ENCODE measurements at places on chromosomes 12 and 14. TPM values are rescaled to one million over a fixed set of nuclear protein-coding genes. Genes with fewer than 3 reads are reported as not detected.

The RNF212B gene
- not detected for polyA plus RNA-seq

The MEG3 gene
- 5,041 TPM for polyA plus RNA-seq

The OLR1 gene
- 0.87 TPM for polyA plus RNA-seq

The PRICKLE1 gene
- 24.5 TPM for polyA plus RNA-seq

The WSCD2 gene
- polyA plus RNA-seq: 1.9 TPM

GRCh38 chr12:96295532-96296160 lies 101.5 kb downstream of the ELK3 start:
- no peak for DNase-seq

GRCh38 chr12:99153293-99153692 lies 494.3 kb upstream of the GARIN6 start:
- DNase-seq: no peak

GRCh38 chr12:116183741-116184141 lies 93.8 kb downstream of the MED13L start:
- no peak for DNase-seq

- DNase-seq: no peak
Measured at GRCh38 chr12:53244337-53244736, 12.3 kb upstream of the RARG start.

DNA sequence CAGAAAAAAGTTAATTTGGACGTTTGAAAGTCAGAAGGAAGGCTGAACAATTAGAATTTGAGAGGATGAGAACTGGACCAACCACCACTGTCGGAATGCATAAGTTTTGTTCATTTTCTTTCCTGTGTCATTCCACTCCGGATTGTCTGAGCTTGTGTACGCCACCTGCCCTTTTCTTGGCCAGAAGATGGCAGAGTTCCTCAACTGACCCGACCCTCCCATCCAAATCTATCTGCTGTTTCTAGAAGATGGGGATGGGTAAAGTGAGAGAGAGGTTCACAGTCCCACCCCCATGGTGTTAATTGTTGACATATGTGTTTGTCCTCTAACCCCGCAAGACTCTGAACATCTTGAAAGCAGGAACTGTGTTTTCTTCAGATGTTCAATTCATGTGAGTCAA lies 388.0 kb downstream of the VRK1 start:
- no peak for DNase-seq

- DNase-seq: peak; percentile 69
Measured at GRCh38 chr12:122499991-122500684, 594 bp downstream of the ZCCHC8 start.

DNA sequence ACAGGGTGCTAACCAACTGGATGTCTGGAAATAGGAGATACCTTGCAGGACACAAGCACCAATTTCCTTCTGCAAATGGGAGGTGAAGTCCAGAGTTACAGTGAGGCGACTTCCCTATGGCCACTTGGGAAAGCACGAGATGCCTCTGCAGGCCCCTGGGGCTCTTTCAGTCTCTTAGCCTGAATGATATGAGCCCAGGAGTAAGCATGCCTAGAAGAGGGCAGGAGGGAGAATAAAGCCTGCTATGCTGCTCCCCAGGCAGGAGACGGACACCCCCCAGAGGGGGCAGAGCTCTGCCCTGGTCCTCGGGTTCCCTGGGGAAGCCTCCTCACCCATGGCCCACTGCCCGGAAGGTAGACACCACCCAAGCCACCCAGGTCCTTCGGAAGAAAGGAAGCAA lies 105.1 kb downstream of the GCH1 start:
- DNase-seq: no peak

DNA sequence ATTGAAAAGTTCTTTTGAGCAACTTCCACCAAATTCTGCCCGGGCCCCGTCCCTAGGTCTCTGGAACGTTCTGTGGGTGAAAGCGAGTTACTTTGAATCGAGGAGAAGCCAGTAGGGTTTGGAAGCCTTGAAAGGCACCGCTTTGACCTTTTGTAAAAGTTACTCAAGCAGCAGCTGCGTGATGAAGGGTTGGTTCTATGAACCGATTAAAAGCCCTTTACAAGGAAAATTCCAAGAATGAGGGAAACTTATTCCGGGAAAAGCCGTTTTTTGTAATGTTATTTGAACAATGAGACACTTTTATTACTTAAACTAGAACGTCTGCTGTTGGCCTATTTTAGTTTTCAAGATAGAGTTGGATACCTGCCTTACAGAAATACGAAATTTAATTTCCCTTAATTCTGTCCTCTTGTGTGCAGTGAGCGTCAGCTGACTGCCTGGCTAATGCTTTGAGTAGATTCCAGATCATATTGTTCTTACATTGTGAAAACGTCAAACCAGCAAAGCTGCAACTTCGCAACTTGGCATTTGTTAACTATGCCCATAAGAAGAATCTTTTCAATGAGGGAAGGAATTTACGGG lies 906 bp downstream of the LARP4 start:
- DNase-seq: peak; percentile 32

GRCh38 chr14:88037325-88037724 lies 32.4 kb downstream of the GPR65 start:
- no peak for DNase-seq

- no peak for DNase-seq
Measured at GRCh38 chr14:23600322-23600707, 21.7 kb upstream of the JPH4 start.

GRCh38 chr14:89371585-89372511 lies 45.2 kb downstream of the FOXN3 start:
- no peak for DNase-seq

DNA sequence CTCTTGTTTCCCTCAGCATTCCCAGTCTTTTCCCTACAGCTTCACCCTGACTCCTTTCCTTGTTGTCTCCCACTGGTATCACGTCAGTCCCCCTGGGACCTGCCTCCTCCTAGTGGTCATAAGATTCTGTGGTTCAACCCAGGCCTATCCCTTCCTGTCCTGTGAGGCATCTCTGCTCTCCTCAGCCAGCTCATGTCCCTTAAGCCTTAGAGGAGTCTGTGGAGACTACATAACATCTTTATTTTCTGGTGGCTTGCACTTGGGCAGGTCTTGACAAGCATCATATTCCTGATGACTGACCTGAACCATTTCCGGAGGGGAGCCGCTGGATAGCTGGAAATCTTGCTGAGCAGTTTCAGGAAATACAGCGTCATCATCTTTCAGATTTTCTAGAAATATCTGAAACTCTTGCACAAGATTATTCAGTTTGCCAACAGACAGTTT lies 688 bp downstream of the C12orf71 start:
- DNase-seq: no peak

GRCh38 chr12:39502726-39503125 lies 59.8 kb upstream of the KIF21A start:
- no peak for DNase-seq

DNA sequence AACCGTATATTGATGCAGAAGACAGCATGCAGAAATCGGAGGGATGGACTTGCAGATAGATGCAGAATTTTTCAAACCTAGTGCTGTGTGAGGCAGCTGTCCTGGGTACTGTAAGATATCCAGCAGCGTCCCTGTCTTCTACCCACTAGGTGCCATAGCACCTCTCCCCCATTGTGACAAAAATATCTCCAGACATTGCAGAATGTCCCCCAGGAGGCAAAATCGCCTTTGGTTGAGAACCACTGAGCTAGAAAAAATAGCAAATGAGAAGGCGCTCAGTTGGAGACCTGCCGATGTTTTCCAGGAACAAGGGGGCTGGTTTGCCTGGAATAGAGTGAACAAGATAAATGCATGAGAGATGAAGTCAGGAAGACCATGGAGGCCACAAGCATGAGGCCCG lies 67.9 kb upstream of the TMEM132D start:
- no peak for DNase-seq

DNA sequence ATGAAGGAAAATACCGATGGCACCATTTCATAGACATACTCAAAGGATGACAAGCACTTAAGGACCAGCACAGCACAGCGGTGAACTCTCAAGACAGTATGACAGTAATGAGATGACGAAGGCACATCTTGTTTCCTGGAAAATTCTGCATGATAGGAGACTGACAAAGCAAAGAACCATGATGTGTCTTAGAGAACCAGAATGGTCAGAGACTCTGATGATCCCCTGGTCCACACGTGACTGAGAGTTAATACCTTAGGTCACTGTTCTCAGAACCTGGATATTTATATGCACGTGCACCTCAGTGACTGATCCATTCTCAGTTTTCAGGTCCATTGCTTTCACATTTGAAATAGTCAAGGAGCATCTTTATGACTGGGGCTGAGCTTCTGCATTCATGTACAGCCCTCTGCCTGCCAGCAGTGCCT lies 35.3 kb downstream of the PROX2 start:
- DNase-seq: no peak

DNA sequence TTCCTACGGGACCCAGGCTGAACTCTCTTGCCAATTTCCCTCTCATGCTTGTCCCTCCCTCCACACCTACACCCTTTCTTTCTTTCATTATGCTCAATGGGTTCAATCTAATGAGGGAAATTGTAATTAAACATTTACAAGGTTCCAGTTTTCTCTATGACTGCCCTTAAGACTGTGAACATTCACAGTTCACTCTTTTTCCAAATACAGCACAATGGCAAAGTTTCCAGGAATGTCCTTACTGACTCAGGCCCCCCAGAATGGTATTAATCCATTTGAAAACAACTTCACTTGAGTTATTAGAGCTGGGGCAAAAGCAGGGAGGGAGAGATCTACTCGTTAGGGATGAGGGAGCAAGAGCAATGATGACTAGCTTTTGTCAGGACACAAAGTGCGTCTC lies 892.1 kb downstream of the NRXN3 start:
- DNase-seq: no peak

All from muscle of arm (tissue), 14 donors.